NCI-H2107 (cell line): ENCODE measurements at places on chromosomes 5 and 9.

GRCh38 chr9:134814598-134815215 lies 65.9 kb upstream of the FCN2 start:
- no peak for DNase-seq

DNA sequence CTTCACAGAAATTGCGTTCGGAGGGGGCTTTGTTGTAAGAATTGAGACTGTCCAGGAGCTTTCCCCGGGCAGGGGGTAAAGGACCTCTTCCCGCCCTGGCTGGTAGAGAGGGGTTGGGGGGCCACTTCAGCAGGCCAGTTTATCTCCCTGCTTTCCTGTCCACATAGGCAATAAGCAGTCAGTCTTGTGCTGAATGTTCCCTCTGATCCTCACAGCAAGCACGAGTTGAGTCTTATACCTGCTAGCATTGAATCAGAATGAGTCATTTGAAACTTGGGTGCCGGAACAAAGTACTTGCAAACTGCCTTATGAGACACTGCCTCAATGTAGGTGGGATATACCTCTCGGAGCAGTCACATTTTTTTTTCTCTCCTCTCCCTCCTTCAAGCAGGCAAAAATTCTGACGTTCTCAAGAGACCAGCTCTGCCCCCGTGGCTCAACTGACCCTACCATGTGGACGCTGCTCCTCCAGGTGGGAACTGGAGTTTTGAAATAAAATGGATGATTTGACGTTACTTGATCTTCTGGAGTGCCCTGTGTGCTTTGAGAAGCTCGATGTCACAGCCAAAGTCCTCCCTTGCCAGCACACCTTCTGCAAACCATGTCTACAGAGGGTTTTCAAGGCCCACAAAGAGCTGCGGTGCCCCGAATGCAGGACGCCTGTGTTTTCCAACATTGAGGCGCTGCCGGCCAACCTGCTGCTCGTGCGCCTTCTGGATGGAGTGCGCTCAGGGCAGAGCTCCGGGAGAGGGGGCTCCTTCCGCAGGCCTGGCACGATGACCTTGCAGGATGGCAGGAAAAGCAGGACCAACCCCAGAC lies 1.3 kb downstream of the SH3RF2 start:
- DNase-seq, result no peak

DNA sequence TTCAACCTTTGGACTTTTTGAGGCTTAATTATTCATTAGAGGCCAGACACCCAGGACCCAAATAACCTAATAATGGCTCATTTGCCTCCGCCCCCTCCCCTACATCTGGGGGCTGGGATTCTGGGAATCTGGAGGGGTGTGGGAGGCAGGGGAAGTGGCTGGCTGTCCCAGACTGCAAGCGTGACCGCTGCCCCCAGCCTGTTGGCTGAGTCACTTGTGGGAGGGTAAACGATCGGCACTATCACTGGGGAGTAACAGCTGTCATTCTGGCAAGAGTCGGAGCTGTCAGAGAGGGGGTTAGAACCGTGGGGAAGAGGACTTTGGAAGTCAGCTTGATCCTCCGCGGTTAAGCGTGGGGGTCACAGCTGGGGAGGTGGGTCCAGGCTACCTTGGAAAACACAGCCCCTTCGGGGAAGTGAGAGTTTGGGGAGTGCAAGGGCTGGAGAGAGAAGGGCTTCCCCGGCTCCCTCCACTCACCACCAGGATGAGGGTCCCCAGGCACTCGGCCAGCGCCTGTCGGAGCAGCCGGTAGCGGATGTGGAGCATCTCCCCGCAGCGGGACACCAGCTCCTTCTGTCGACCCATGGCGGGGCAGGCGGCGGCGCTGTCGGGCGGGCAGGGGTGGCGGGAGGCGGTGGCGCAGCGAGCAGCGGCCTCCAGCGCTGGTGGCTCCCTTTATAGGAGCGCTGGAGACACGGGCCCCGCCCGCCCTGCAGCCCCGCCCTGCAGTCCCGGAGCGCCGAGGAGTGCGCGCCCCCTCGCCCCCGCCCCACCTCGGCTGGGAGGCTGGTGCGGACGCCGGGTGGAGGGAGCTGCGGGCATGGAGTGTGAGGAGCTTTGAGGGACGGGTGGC lies at the start of gene AQP3:
AQP3 (minus strand) TSS at position 648 of the 853 bp plus-strand sequence; CDS start at position 585, 63 bp downstream.
- DNase-seq, result peak; percentile 23

GRCh38 chr9:123984802-123985201 lies 26.8 kb upstream of the LHX2 start:
- no peak for DNase-seq

- no peak for DNase-seq
Observed at GRCh38 chr9:26296910-26297572, 595.6 kb downstream of the CAAP1 start.

DNA sequence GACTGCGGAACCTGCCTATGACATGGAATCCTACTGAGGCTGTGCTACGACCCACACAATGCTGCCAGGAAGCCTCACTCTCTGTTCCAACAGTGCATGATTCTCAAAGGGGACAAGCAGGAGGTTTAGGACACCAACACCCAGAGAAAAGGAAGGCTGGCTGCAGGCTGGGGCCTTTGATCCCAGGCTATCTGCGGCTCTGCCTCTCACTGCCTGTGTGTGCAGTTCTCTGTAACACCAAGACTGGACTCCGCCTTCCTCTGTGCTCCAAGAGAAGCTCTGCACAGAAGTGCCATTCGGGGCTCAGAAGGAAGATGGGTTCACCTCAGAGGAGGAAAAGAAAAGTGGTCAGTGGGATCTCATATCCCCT lies 20.5 kb downstream of the ANKH start:
- DNase-seq, result no peak

GRCh38 chr5:54884195-54884536 lies 101.2 kb downstream of the ESM1 start:
- DNase-seq, result no peak

GRCh38 chr5:117623042-117623805 lies 1048.6 kb upstream of the SEMA6A start:
- no peak for DNase-seq

DNA sequence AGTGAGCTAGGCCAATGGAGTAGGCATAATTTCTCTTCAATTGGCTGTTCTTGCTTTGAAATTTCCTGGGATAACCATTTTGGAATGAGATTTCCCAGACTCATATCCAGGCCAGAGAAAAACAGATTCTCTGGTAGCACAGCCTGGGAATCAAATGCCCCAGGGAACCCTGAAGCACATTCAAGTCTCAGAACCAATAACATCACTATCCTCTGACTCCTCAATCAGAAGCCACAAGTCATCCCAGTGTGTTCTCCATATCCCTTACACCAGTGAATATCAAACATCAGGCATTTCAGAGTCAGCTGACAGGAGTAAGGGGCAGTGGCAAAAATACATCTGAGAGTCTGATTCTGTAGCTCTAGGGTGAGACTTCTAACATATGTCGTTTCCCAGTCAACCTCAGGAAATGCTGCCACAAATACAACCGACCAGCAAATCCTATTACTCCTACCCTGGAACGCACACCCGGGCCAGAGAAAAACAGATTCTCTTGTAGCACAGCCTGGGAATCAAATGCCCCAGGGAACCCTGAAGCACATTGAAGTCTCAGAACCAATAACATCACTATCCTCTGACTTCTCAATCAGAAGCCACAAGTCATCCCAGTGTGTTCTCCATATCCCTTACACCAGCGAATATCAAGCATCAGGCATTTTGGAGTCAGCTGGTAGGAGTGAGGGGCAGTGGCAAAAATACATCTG lies 537.7 kb upstream of the NMUR2 start:
- DNase-seq, result no peak

DNA sequence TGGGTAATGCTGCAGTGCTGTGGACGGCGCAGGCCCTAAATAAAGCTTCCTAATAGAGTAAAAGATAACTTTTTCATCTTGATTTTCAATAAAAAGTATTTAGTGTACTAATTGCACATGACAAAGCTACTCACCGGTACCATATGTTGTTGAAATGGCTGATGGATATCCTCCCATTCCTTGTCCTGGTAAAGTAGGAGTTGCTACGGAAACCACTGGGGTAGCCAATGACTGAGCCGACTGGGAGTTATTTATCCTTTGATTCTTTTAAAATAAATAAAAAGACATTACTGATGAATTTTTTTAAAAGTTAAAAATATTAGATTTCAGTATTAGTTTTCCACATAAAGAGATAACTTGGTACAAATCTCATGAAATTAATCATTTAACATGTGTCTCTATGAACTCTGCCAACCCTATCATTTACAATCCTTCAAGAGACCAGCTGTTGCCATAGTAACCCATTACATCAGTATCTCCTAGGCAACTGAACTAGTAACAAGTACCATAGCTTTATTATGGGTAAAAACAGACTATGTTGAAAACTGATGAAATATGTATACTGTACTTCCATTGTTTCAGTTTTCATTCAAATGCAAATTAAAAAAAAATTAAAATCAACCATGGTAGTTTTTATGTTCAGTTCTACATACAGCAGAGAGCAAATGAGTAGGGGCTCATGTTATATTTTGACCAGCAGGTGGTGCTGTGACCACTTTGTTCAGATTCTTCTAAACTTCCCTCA lies 153.7 kb downstream of the MEF2C start:
- DNase-seq, result peak; percentile 4

DNA sequence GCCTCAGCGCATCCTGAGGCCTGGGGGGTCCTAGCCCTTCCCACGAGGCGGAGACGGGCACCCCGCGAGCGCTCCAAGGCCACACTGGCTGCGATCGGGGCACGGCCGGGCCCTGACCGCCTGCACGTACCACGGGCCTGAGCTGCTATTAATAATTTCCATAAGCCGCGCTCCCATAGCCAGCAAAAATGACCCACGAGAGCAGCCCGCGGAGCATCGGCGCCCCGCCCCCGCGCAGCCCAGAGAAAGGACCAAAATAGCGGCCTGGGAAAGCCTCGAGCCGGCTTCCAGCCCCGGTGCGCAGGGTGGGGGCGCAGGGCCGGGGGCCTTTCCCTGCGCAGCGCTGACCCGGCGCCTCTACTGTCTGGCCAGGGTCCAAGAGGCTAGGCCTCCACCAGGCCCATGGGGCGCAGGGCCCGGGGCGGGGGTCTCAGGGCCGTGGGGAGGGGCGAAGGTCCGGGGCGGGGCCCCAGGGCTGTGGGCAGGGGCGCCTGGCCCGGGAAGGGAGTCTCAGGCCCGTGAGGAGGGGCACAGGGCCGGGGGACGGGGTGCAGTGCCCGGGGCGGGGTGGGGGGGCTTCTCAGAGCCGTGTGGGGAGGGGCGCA lies 54.4 kb downstream of the EXD3 start:
- no peak for DNase-seq

- DNase-seq, result no peak
Observed at GRCh38 chr5:158840193-158840592, 259.5 kb downstream of the EBF1 start.

- no peak for DNase-seq
Observed at GRCh38 chr5:135026645-135027265, 7.3 kb downstream of the PITX1 start.

GRCh38 chr9:121558473-121558872 lies 58.8 kb upstream of the GGTA1 start:
- DNase-seq, result no peak

GRCh38 chr9:22650946-22651345 lies 204.3 kb downstream of the DMRTA1 start:
- DNase-seq, result no peak

- no peak for DNase-seq
Observed at GRCh38 chr5:43152946-43153345, 32.2 kb downstream of the ZNF131 start.

DNA sequence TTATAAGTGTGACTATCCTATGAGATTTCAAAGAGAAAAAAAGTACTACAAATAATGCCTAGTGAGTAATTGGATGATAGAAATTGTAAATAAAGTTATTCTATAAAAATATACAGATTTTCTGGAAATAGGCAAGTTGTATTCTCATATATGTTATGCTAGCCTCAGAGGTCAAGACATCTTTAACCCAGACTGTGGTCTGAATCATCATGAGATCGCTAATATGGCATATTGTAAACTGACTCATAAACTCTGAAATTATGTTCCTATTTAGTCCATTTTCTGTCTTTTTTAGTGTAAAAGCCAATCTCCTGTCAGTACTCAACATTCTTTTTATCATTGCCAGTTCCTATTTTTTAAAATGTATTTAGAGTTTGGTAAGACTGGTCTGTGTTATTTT lies 14.2 kb downstream of the LOX start:
- no peak for DNase-seq

DNA sequence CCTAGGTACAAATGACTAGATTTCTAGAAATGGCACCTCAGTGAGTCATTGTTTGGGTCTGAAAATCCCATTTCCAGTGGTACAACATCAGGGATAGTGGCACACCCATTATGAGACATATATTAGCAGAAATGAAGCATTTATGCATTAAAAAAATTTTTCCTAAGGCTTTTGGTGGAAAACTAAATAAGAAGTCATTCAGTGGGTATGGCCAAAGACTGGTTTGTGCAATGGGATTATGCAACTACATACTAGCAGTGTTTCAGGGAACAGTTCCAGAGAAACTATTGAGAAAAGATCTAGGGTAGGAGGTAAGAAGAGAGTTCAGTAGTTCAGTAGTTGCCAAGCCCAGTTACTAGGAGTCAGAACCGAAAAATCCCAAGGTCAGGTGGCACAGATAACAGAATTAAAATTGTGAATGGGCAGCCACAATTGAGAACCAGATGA lies 106.5 kb upstream of the HAPLN1 start:
- DNase-seq, result no peak

DNA sequence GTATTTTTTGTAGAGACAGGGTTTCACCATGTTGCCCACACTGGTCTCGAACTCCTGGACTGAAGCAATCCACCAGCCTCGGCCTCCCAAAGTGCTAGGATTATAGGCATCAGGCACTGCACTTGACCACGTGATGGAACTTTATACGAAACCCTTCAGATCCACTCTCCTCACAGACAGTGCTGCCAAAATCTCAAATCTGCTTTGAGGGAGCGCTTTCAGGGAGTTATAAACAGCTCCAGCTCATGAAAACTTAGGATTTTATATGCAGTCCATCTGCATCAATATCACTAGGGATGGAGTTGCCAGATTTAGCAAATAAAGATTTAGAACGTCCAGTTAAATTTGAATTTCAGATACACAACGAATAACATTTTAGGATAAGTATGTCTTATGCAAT lies 25.0 kb upstream of the MYO10 start:
- DNase-seq, result no peak
